Left renal pelvis (tissue), 4 donors: ENCODE measurements at places on chromosomes 6 and 20.

- no peak for DNase-seq
Observed at GRCh38 chr6:105179244-105180065, at the start of gene POPDC3. TSS of gene POPDC3 (minus strand) at chr6:105180014. CDS start at chr6:105161909, 18,105 bp downstream.

DNA sequence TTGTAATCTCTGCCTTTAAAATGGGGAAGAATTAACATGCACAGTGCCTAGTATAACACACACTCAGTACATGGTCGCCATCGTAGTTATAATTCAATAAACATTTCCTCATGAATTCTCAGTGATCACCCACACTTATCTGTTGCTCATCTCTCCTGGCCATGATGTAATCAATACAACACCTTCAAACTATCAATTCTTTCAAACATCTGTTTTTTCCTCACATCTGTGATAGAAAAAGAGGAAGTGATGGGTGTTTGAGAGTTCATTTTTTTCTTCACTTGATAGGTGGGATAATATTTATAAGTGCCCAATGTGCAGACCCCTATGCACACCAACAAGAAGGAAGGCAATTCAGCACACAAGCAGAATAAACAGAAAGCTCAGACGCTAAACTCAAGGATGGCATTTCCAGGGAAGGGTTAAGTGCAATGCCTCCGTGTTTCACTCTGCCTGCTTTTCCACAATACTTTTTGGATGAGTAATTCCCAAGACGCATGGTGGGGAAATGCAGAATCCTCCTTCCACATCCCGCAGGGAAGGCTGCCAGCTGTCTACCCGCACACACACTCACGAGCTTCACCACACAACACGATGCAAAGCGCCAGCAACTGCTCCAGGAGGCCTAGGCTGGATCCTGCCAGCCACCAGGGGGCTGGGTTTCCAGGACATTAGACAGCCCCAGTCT, 100.3 kb downstream of the GMPR start:
- no peak for DNase-seq

GRCh38 chr20:15921930-15922329, 651.3 kb downstream of the KIF16B start:
- no peak for DNase-seq

DNA sequence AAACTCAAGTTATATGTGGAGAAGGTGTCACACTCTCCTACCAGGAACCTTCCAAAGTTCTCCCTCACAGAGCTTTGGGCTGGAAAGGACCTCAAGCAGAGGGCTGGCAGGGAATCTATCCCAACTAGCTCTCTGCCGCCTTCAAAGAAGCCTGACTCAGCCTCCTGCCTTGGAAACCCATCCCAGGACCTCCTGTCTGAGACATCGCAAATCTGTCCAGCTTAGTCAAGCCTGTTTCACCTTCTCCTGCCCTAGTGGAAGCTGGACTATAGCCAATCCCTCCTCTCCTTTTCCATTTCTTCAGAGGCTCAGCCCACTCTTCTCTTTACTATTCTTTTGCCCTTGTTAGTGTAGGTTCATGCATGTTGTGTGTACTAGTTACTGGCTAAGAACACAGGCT, 48.2 kb upstream of the FOXP4 start:
- DNase-seq = no peak

DNA sequence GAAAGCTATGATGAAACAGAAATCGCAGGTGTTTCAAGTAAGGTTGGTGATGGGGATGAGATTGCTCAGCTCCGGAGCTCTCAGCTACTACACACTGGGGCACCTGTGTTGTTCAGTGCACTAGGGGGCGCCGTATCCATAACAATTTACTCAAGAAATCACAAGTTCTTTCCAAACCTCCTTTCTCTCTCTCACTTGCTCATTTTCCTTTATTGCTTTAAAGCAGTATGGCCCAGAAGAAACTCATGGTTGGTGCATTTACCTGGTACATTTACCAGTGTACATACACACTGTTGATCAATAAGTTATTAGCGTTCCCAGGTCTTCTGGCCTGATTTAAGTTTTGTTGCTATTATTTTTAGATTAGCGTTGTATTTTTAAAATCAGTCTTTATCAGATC, 235.2 kb upstream of the TAB2 start:
- DNase-seq = peak; percentile 57

DNA sequence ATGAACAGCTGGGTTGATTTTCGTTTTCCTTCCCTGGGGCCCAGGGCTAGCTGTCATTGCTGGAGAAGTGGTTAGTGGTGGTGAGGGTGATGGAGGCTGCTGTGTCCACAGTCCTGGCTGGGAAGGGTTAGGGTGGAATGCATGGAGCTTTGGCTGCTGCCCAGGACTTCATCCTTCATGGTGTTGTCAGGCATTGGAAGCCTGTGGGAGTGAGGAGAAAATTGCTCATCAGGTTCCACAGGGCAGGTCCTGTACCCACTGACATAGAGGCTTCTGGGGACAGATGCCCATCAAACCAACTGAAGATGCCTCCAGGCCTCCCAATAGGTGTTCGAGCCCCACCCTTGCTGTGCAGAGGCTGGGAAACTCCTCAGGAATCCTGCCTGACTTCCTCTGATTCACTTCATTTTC, 262.4 kb upstream of the SUPT3H start:
- DNase-seq = no peak

DNA sequence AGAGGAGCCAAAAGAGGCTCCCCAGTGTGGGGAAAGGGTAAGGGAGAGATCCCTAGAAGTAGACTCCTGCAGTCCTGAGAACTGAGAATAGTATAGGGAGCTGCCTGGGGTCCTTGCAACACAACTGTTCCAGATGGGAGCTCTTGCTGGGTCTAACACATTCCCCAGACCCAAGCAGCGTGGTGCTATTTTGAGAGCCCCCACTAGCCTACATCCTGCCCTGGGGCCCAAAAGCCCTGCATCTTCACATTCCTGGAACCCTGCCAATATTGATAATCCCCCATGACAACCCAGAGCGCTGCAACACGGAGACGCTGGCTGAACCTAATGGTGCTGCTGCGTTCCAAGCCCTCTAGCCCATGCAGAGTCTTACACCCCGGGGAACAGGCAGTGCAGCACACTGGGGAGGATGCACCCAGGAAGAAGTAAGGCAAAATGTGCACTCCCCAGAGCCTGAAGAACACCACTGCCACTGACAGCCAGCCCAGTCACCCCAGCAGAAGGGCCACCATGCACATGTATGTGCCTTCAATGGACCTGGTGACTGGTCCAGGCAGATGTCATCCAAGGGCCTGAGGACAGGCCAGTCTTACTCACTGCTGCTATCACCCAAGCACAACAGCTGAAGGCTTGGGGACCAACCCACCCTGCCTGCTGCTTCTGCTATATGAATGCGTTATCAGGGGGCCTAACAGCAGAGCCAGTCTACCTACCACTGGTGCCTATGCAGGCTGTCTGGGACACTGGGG, 7.0 kb upstream of the RNF217 start:
- no peak for DNase-seq

GRCh38 chr20:58714923-58715351, 22.3 kb downstream of the NPEPL1 start:
- no peak for DNase-seq

- no peak for DNase-seq
Observed at GRCh38 chr6:158996856-158997255, 3.1 kb downstream of the RSPH3 start.

DNA sequence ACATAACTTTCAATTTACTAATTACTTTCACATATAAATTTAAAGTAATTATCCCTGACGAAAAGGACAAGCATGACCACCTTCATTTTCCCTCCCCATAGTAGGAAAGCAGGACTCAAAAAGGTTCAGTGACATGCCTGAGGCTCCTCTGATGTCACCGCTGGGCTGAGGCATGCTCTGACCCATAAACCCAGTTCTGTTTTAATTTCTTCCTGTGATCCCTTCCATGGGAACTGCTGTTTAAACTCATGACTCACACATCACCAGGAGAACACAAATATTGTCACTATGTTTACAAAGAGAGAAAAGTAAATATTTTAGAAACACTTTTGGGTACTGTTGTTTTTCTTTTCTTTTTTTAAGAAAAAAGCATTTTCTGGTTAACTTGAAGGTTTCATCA, 38.0 kb upstream of the NR2E1 start:
- DNase-seq = no peak

- DNase-seq = no peak
Observed at GRCh38 chr20:382291-383115, 1.9 kb downstream of the TRIB3 start.

GRCh38 chr6:19669206-19669605, 168.0 kb upstream of the ID4 start:
- DNase-seq = no peak

DNA sequence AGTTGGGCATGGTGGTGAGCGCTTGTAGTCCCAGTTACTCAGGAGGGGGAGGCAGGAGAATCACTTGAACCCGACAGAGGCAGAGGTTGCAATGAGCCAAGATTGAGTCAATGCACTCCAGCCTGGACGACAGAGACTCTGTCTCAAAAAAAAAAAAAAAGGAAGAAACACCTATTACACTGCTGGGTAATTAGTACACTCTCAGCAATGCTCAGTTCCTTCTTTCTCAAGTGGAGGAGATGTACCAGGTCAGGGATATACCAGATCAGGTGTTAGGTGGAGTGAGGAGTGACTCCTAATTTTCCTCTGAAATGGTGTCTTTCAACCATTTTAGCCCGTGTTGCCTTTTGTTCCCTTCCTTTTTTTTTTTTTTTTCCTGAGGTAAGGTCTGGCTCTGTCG, 30.0 kb upstream of the UBR2 start:
- no peak for DNase-seq

DNA sequence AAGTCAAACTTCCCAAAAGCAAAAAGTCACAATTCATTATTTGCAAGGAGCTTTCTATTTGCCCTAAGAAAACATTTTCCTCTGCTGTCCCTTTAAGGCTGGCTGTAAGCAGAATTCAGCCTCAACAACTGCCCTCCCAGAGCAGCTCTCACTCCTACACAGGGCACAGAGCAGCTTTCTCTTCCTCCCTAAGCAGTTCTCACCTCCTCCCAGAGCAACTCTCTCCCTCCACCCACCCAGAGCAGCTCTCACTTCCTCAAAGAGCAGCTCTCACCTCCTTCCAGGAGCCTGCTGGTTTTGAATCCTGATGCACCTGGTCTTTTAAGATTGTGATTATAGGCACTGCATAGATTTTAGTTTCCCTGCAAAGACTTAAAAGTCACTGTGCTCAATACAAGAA, 120.6 kb upstream of the TMEM181 start:
- no peak for DNase-seq

GRCh38 chr20:52533401-52533800, 341.8 kb upstream of the ZFP64 start:
- no peak for DNase-seq

GRCh38 chr6:113352029-113352801, 504.9 kb upstream of the MARCKS start:
- no peak for DNase-seq

DNA sequence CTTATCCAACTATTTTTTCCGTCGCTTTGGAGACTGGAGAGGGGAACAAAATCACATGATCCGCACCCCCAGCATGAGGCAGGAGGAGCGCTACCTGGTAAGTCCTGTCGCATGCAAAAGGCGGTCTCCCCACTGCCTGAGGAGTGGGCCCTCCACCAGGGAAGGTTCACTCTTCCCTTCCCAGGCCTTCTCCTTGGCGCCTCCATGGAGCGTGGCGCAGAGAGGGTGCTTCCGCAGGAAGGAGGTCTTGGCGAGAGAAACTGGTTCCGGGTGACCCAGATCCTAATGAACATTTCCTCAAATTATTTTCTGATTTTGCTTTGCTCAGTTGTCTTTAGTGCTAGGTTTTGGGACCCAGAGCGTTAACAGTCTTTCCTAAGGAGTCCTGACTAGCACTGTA, 217.6 kb downstream of the UST start:
- DNase-seq = no peak

DNA sequence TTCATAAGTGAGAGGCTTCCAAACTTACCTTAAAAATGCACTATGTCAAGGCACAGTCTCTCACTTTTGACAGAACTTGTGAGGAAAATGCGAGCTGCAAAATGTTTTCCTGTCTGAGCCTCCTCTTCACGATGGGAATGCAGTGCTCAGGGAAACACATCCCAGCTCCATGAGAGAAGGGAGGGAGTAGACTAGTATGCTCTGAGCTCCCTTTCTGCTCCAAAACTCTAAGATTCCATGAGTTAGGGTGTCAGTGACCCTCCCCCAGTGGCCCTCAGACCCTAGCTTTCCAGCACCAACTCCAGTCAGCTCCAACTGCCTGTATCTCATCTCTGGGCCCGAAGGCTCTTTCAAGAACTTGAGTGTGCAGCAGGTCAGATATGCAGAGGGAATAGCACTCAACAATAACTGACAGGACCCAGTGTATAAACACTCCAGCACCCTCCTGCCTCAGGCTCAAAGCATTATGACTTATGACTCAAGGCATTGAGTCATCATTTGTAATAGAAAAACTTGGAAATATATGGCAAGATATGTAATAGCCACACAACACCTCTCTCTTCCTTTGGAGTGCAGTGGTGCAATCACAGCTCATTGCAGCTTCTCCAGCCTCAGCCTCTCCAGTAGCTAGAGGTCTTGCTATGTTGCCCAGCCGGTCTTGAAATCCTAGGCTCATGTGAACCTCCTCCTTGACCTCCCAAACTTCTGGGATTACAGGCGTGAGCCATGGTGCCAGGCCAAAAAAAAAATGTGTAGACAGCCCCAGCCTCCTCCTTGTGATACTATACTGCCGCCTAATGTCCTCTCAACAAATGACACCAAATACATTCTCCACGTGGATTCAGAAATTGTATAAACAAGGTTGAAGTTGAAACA, 16.7 kb upstream of the ENTPD6 start:
- peak; percentile 14 for DNase-seq

- no peak for DNase-seq
Observed at GRCh38 chr20:62550087-62550632, 74.4 kb upstream of the GATA5 start.

DNA sequence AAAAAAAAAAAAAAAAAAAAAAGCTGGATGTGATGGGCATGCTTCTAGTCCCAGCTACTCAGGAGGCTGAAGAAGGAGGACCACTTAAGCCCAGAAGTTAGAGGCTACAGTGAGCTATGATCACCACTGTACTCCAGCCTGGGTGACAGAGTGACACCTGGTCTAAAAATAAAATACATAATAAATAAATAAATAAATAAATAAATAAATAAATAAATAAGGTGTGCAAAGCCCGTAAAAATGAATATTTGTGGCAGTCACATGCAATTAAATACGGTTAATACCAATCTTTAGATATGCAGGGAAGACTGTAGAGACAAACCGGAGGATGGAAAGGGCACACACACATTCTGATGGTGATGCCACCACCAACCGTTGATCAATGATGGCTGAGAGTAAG, 26.2 kb downstream of the IL22RA2 start:
- DNase-seq = no peak

DNA sequence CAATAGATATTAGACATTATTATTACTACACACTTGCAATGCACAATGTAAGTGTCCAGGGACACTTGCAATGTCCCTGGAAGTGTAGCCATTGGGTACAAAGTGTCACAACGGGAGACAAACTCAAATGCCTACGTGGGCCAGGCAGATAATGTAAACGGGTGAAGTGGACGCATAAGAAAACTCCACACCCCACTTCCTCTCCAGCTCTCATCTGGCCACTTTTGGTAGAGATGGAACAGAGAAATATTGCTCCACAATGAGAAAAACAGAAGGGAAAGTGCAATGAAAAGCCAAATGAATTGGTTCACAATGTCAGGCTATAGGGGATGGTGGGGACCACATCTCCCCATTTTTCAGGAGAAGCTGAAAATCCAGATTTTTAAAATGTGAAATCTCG, 9.4 kb downstream of the SULF2 start:
- no peak for DNase-seq
